ENCODE measurements at places on chromosomes 7 and 10.

GRCh38 chr10:118621304-118621942 lies 26.0 kb upstream of the PRLHR start:
- no peak for DNase-seq

- no peak for DNase-seq
Observed at GRCh38 chr7:148676291-148676690, 22.4 kb upstream of the CUL1 start.

- no peak for DNase-seq
Observed at GRCh38 chr10:102627736-102628293, 16.5 kb upstream of the TRIM8 start.

DNA sequence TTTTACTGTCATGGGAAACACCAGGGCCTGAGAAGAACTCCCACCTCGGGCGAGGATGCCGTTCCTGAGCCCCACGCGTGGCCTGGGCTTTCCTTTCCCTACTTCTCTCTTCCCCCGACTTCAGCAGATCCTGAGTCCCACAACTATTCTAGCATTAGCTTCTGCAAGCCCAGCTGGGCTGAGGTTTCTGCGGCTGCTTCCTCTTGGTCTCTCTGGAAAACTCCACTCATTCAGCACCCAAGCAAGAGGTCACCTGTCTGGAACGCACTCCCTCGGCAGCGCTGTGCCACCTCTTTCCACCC lies 761 bp upstream of the DOCK1 start:
- no peak for DNase-seq

- DNase-seq = no peak
Observed at GRCh38 chr7:33829536-33829935, 75.8 kb upstream of the BMPER start.

DNA sequence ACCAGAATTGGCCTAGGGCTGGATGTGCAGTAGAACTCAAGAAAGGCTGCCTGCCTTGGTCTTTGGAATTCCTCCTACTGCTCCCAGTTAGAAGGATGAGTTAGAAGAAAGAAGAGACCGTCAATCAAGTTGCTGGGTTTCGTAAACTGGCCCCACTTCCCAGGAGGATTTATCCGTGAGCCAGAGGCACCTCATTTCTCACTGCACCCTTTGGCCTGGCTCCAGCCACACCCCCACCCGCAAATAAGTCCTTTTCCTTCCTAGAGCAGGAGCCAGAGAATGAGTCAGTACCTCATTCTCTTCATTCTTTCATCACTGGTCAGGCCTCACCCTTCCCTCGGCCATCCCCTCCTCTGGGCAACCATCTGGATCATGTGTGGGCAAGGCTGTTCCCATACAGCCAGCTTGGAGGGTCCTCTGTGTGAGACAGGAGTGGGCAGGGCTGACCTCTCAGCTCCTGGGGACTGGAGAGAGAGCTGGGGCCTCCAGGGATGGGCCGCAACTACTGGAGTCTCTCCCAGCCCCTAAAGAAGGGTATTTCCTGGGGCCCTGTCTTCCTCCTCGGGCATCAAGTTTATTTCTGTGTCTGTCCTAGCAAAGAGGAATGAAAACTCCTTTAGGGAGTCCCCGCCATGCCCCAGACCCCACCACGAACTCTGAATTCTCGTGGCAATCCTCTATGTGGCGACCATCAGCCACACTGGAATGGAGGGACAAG lies 87.2 kb upstream of the DUSP5 start:
- no peak for DNase-seq

DNA sequence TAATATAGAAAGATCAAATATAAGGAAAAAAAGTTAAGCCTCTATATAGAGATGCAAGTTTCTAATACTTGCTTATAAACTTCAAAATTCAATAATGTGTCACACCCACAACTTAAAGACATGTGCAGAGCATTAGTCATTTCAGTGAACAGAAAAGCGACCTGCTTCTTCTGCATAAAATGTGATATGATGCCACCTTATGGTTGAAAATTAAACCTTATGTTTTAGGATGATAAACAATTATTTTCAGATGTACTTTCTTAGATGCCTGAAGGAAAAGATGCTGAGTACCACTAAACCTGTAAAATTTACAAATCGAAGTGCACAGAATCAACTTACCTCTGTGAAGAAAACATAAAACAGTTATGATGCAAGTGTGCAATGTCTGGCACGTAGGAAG lies 96.0 kb downstream of the MTERF1 start:
- DNase-seq = no peak

- DNase-seq = peak; percentile 65
Observed at GRCh38 chr10:102422545-102423129, 2.0 kb downstream of the FBXL15 start.

- no peak for DNase-seq
Observed at GRCh38 chr10:44016589-44017482, 368.1 kb downstream of the CXCL12 start.

DNA sequence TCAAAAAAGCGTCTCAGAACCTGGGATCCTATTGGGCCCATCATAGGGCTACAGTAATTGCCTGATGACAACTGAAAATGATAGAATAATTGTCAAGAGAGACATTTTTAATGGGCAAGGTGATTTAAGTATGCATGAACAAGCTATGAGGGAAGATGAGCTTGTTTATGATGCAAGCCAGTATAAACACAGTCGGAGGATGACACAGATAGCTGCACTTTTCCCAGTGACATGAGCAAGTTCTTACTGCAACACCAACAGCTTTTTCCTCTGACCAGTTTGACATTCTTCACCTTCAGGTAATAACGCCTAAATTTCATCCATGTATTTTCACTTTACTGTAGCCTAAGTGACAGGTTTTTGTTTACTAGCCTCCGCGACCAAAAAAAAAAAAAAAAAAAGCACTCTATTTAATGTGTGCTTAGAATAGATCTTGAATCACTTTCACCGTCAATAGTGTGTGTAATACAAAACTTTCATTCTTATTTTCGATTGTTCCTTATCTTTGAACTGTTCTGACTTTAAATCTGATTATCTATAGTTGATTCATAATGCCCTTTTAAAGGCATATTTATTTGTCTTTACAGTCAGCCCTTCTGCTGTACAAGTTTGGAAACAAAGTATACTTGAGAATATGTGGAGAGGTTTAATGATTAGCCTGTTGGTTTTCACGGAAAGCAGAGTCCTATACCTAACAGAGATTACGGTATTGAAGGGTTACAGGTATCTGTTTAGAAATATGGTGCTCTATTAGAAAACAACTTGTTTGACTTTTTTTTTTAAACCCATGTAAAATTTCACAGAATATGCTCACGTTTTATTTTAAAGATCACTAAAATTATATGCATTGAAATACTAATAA lies 1.7 kb downstream of the FOXP2 start:
- DNase-seq = no peak

- DNase-seq = no peak
Observed at GRCh38 chr10:122516734-122517133, 43.8 kb upstream of the DMBT1 start.

DNA sequence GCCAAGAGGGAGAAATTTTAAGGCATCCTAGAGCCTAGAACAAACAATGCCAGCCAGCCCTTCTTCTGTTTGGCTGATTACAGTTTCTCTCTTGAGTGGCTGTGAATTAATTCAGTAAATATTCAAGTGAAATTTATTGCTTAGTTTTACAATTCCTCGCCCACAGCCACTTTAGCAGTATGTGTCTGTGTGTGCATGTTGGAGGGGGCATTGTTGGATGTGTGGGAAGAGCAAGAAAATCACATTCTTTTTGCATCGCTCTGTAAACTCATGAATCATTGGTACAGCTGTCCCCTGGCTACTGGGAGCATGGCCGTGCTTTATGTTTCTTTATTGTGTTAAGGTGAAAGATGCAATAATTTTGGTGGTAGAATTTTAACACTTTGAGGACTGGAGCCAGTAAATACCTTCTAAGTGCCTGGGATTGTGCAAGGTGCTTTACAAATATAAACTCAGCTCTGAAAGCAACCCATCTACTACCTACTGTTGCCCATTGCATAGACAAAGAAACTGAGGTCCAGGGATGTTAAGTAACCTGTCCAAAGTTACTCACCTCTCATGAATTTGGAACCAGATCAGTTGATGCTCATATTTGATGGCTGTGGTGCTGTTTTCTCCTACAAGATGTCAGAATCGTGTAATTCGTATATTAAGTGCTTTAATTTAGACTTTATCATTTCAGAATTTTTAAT lies 89.9 kb upstream of the BTBD16 start:
- no peak for DNase-seq

- no peak for DNase-seq
Observed at GRCh38 chr7:135940077-135941075, 36.8 kb downstream of the MTPN start.

DNA sequence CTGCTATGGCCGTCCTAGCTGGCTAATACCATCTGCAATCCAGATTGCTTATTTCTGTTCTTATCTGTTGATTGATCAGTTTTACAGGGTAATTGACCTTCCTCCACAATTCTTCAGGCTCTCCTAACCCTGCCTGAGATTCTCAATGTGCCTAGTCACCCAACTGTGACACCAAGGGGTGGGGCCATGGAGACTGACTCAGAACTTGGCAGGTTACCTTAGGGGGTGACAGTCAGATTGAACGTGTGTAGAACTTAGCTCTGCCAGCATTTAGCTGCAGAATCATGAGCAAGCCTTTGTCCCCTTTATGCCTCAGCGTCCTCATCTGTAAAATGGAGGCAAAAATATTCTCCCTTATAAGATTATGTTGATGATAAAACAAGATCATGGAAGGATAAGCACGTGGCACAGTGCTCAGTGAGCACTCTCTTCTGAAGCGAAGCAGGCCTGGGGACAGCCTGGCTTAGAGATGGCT lies 19.1 kb upstream of the LEP start:
- no peak for DNase-seq

DNA sequence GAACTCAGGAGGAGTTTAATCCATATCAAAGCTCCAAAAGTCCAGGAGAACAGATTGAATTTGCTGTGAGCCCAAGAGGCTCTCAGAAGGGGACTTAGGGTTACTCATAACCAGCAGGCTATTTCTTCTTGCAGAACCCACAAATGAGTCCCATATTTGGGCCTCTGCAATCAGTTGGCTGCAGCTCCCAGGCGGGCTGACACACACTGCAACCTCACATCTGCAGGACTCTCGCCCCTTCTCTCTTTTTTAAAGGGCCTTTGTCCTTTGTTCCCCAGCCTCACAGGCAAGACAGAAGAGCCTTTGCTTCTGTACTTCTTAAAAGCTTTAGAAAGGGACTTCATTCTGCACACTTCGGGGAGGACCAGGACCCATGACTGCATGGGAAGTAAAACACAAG lies 26.7 kb downstream of the CREB3L2 start:
- DNase-seq = peak; percentile 42

DNA sequence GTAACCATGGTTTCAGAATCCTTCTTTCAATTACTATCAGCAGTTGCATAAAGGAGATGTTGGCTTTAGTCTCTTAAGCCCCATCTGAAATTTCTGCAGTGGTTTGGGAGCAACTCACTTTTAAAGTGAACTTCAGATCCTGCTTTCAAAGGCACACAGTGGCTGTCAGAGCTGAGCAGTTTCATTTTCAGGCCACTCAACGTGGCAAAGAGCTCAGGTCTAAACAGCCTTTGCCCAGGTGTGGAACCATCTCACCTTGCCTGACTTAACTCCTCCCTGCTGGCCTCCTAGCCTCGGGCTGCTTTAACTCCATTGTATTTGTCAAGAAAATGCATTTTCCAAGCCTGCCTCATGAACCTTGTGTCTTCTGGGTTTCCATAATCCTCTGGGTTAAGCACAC lies 197.5 kb upstream of the KMT2E start:
- DNase-seq = no peak

DNA sequence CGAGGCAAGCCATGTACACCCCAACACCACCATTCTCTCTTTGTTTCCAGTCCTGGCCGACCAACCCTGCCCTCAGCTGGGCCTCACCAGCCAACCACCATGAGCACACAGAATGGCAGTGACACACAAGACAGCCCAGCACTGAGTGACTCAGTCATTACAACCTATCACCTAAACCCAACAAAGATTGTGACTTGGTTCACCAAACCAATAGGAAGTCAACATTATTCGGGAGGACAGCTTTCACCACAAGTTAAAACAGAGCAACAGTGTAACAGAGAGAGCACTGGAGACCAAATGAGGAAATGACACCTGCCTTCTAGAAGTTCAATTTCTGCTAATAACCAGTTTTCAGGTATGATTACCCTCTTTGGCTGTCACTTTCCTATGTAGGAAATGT lies 72.1 kb downstream of the DNMBP start:
- peak; percentile 50 for DNase-seq

DNA sequence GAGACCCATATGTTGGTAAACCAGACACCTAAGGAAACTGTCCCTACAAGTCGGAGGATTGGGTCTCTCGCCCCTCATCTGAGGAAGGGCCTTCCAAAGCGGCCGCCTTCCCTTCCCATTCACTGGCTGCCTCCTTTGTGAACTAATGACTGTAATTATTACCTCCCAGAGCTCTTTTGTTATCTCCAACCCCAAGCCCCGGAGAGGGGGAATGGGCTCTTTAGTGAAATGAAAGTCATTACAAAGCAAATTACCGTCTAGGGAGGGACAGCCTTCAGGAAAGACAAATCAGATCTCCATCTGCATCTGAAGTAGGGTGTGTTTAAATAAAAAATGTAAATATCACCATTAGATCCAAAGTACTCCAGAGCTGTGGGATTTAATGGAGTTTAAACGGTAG lies 2.6 kb upstream of the GAD2 start:
- DNase-seq = no peak

- no peak for DNase-seq
Observed at GRCh38 chr7:25026156-25026555, 46.2 kb upstream of the OSBPL3 start.

GRCh38 chr7:90931986-90932916 lies 332.0 kb upstream of the FZD1 start:
- peak; percentile 69 for DNase-seq

DNA sequence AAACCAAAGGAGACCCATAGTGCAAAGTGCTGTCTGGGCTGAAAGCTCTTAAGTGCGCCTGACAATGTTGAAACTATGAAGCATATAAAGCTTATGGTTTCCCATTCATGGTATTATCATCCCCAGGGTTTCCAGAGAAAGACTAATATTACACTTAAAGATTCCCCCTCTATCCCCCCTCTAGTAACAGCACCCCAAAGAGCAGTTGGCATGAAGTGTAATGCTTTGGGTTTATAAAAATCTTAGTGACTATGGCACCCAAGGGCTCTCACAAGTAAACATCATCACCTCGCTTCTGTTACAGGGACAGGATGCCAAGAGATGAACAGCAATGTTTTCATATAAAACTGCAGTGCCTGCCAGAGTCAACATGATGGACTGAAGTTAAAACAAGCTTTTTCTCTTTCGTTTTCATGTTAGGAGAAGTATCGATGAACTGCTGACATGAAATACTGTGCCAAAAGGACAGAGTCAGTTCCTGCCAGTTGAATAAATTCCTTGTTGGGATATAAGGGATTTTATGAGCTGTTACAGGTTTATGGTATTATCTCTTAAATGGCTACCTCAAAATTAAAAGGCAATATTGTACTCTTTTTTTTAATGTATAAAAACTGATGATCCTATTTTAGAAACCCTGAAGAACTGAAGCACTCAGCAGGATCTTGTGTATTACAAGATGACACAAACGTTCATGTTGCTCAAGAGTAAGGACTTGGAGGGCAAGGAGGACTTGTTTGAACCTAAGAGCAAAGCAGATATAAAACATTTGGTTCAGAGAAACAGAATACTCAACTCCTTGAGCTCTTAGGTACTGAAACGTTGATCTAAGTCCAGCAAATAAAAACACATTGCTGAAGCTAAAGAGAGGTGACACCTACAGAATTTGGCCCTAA lies 203.7 kb upstream of the IMMP2L start:
- no peak for DNase-seq

GRCh38 chr7:95244616-95245015 lies 79.7 kb downstream of the PON1 start:
- DNase-seq = no peak

Data from GM10248 (cell line).